ENCODE measurements at places on chromosomes 2 and 18. TPM values are rescaled to one million over a fixed set of nuclear protein-coding genes. Genes with fewer than 3 reads are reported as not detected.

DNA sequence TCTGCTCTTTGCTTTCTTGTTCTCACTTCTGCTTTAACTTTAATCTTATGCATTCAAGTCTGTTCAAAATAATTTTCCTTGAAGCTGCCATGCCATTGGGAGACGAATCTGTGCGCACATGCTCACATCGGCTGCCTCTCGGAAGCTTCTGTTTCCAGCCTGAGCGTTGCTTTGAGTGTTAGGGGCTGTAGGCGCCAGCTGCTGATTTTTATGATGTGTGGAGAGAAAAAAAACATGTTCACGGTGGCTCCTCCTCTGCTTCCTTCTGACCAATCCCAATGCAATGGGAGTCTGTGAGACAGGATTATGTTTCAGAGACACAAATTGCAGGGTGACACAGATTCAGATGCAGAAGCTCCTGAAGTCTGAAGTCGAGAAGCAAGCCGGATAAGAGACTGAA lies at the start of gene MC4R:
TSS of gene MC4R (minus strand) at position 180 of the 400 bp plus-strand sequence. CDS start 426 bp downstream, outside the sequence.
- no peaks in the 10 kb centered on the region for H3K27me3 ChIP-seq
- no peak for DNase-seq
- no peaks in the 10 kb centered on the region for H3K36me3 ChIP-seq

DNA sequence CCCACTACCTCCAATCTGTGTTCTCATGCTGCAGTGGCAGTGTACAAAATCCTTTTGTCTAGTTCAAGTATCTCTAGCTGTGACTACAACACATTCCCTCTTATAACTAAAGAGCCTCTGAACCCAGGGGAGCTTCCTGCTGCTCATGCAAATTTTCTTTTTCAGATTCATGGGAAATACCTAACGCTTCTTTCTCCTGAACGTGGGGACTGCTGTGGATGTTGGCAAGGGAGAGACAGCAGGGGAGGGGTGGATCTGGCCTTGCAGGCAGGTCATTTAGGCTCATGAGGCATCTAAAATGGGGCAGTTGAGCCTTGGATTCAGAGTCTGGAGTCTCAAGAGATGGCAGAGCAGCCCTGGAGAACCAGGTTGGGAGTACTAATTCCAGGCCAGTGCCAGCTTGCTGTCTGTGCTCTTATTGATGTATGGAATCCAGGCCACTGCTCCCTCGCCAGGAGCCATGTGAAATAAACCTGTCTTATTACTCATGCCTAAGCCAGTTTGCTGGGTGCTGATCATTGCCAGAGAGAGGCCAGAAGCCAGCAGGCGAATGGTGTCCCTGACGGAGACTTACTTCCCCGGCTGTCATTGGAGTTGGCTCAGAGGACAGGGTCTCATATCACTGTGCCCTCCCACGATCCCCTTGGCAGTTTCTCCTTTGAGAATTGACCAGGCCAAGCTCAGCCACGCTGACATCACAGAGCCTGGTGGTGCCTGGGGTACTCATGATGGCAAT lies 29.2 kb upstream of the TNP1 start:
- no peak for DNase-seq
- H3K36me3 ChIP-seq: no peaks in the 10 kb centered on the region
- no peak overlapping the region for H3K4me3 ChIP-seq
- no peaks in the 10 kb centered on the region for H3K4me1 ChIP-seq
- H3K27ac ChIP-seq: no peak overlapping the region

ATP6V1C2 gene
- total RNA-seq: 0.09 TPM

DNA sequence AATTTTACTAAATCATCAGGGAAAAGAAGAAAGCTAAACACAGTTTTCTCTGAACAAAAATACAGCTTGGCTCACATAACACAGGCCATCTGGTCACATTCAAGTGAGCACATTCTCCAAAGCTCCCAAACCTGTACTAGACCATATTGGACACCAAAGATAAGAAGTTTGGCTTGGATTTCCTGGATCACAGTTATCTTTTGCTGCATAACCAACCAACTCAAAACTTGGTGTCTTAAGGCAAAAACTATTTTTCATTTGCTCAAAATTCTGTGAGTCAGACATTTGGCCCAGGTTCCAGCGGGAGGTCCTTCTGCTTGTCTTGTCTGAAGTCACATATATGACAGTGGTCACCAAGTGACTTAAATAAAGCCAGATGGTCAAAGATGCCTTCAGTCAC lies 83.2 kb downstream of the GYPC start:
- no peak overlapping the region for H3K4me3 ChIP-seq
- no peak for DNase-seq
- no peaks in the 10 kb centered on the region for H3K4me1 ChIP-seq
- no peak overlapping the region for H3K27ac ChIP-seq
- no peaks in the 10 kb centered on the region for H3K36me3 ChIP-seq

NT5C1B gene
- total RNA-seq: not detected

UGT1A8 gene
- not detected for total RNA-seq

All from CD8-positive, alpha-beta memory T cell (primary cell).